ENCODE measurements at places on chromosomes 4 and X.

DNA sequence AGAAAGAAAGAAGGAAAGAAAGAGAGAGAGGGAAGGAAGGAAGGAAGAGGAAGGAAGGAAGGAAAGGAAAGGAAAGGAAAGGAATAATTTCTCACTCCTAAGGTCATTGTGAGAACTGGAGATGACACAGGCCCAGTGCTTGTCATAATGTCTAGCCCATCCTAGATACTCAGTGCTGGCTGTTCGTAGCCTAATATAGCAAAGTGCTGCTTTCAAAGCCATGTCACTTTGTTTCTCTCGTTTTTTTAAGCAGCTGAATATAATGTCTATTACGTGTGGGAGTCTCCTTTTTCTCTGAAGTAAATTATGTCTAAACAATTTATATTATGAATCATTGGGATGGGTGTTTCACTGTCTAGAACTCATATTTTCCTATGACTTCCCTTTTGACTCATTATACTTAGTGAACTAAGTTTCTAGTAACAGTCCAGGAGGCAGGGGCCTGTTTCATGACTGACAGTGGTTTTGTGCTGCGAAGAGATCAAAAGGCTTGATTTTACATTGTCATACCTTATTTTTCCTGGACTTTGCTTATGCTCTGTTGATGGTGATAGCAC lies 327.0 kb upstream of the ZFP42 start:
- DNase-seq: no peak

GRCh38 chr4:56681158-56681852 lies at the start of gene HOPX:
Gene HOPX, minus strand, starts transcription at chr4:56681296. Its CDS starts 23,480 bp downstream, at chr4:56657816.
- peak; percentile 5 for DNase-seq

DNA sequence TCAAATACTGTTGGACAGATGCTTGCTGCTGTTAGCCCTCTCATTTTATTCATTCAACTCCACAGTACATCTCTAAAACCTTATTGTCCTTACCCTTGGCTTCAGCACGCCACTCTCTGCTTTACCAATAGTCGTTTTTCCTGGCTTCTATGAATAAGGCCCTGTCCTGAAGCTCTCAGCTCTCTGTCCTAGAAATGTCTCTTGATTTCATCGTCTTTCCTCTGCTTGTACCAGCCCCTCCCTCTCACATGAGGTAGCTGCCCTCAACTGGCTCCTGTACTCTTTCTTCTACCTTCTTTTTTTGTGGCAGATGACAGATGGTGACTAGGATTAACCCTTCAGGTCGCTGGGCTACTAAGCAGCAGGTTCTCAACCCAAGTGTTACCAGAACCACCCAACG lies 11.4 kb downstream of the ADGRA3 start:
- no peak for DNase-seq

GRCh38 chrX:69143530-69143929 lies 21.7 kb downstream of the PJA1 start:
- DNase-seq: no peak

DNA sequence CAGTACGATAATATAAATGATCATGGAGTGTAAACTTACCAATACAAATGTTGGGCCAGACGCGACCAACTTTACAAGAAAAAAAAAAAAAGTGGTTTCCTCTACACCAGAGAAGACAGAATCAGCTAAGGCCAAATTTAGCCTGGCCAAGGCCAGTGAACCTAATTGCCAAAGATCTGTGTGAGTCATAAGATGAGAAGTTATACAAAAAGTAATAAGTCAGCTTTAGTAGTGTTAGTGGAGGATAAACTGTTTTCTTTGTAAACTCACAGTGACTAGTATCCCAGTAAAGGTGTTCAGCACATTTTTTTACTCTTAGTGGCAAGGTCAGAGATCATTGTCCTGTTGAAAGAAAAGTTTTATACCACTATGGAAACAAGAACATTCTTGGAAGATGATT lies 531.4 kb upstream of the TECRL start:
- no peak for DNase-seq

DNA sequence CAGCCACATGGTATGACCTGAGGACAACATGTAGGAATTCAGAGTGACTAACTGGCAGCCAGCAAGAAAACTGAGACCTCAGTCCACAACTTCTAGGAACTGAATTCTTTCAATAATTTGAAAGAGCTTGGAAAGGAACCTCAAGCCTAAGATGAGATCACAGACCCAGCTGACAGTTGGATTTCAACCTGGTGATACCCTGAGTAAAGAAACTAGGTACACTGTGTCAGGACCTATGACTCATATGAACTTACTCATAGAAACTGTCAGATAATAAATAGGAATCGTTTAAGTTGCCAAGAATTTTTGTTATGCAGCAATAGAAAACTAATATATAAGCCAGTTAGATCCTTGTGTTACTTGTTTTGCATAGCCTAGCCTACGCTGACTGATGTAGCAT lies 102.4 kb upstream of the DCAF12L1 start:
- DNase-seq: no peak

GRCh38 chr4:140239311-140239710 lies 85.3 kb upstream of the MAML3 start:
- no peak for DNase-seq

DNA sequence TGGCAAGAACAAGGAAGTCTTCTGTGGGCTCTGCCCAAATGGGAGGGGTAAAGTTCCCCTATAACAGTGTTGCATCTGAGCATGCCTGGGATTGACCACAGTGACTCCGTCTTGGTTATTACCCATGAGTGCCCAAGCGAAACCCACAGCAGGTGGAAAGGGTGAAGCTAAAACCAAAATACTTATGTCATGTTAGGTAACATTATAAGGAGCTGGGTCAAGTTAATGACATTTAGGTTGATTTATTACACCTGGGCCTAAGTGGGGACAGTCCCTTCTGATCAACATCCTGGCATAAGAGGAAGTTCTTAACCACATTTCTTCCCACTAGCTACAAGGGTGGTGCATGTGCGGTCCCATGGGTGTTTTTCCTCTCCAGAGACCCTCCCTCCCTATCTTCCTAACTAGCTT lies 1.3 kb upstream of the ZNF732 start:
- no peak for DNase-seq

DNA sequence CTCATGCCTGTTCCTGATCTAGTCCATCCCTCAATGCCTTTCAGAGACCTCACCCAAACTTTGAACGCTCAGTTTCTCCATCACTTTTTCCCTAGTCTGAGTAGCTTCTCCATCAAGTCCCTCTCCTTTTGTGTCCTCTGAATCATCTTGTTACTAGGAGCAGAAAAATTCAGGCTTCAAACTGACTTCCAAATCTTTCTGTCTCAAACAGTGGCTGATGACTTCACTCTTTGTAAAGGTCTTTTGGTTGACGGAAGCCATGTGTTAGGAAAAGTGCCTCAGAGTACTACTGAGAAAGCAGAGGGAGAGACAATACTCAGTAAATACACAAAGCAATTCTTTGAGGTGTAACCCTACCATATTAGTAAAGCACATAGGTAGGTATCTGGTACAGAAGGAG lies 65.7 kb upstream of the CAMK2D start:
- no peak for DNase-seq

GRCh38 chrX:50765986-50766385 lies 48.0 kb downstream of the SHROOM4 start:
- no peak for DNase-seq

GRCh38 chrX:63128509-63128908 lies 222.6 kb downstream of the SPIN4 start:
- DNase-seq: no peak

- DNase-seq: peak; percentile 68
Measured at GRCh38 chrX:1581132-1581531, 10.3 kb upstream of the AKAP17A start.

GRCh38 chrX:10728806-10729389 lies 108.5 kb upstream of the MID1 start:
- DNase-seq: no peak

DNA sequence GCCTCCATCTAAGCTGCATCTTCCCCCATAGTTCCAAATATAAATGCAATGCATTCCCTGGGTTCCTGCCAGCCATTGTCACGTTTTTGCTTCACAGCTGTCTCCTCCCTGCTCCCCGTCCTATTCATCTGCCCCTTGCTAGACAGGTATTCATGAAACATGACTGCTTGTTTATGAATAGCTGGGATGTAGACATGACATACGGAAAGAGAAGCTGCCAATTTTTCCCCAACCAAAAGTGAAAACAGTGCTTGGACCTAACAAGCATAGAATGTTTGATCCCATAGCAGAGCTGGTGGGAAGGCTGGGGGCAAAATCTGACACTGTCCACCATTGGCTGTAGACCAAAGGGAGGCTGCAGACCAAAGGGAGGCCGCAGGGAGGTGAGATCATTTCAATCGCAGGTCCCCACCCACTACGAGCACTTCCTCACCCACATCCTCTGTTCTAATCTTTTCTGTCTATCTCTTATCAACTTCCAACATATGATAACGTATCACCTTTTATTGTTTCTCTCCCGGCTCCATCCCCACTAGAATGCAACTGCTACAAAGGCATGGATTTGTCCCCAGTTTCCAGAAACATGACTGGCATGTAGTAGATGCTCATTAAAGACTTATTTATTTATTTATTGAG lies 8.5 kb upstream of the GYG2 start:
- DNase-seq: no peak

DNA sequence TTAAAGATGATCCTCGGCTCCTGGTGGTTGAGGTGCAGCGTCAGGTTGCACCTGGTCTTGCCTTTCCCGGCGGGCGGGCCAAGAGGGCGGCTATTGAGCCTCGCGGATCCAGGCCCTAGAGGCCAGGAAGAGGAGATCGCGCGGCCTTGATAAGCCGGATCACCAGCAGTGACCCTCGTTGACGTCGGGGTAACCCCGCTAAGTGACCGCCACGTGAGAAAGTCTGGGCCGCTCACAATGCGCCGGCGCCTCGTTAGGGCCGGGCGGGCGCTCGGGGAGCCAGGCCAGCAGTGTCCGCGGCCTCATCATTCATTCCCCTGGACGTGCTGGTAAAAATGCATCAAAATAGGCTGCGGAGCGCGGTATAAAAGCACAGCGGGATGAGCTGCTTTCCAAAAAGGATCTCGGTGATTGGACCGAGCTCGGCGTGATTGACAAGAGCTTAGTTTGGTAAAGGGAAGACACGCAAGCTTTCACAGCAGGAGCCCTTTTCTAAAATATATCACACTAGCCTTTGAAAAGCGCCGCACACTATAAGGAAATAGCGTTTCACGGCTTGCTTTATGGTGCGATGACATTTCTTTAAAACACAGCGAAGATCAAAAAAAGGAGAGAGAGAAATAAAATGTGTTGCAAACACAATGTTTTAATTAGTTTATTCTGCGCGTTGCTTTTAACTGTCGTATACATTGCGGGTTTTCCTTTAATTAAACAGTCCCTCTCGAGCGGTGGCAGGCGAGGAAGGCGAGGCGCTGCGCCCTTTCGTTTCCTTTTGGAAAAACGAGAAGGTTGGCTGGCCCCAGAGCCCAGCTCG lies 15.9 kb upstream of the ZIC3 start:
- DNase-seq: no peak

- no peak for DNase-seq
Measured at GRCh38 chr4:2472187-2472586, 3.3 kb downstream of the RNF4 start.

- peak; percentile 15 for DNase-seq
Measured at GRCh38 chrX:44330227-44330626, 13.2 kb downstream of the EFHC2 start.

Data from CD4-positive, alpha-beta T cell treated with Interleukin-6 at 100 ng/mL for 8 hours (primary cell).